Stimulated activated CD4-positive, alpha-beta T cell treated with anti-CD3 and anti-CD28 coated beads, Interleukin-2, amount 100 ng/mL, for 48 hours (primary cell): ENCODE measurements at places on chromosomes 7 and 10.

DNA sequence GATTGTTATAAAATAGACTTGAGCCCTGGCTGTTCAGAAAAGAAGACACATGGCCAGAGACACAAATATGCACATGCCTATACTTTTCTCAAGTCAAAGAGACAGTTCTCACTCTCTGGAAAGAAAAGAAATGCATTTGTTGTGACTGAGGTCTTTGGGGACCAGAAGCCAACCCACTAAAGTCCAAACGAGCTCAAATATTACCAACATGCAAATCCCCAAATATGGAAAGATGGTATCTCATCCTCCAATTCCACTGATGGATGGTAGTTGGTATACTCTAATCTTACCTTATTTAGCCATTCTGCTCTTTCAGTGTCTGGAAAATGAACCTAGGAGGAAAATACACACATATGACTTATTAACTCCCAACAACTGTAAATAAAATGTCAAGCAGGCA is 30.6 kb downstream of the ESYT2 start:
- DNase-seq: no peak

GRCh38 chr7:34728156-34728555 is 70.1 kb downstream of the NPSR1 start:
- no peak for DNase-seq

GRCh38 chr7:46854958-46855473 is 726.9 kb downstream of the TNS3 start:
- no peak for DNase-seq

DNA sequence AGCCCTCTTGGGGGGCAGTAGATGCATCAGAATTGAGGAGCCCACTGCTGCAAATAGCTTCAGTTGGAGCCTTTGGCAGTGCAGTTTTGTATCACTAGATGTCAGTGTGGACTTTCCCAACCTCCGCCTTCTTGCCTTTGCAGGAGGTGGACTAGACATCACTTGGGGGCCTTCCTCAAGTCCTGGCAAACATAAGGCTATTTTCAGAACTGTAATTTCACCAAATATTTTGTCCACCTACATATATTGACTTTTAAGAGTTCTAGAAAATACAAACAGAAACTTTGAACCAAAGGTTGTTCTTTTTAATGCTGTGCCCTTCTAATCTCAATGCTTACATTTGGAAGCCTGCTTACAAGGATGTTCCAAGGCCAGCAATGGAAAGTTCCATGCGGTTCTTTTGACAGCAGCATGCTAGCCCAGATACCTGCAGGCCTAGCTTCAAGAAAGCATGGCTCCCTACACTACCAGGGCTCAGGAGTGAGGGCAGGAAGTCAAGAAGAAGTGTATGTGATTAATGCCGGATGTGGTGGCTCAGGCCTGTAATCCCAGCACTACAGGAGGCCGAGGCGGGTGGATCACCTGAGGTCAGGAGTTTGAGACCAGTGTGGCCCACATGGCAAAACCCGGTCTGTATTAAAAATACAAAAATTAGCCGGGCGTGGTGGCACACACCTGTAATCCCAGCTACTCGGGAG is 8.0 kb upstream of the ZNRF2 start:
- DNase-seq: peak; percentile 36

GRCh38 chr10:33897291-33897752 is 562.9 kb upstream of the NRP1 start:
- DNase-seq: no peak

DNA sequence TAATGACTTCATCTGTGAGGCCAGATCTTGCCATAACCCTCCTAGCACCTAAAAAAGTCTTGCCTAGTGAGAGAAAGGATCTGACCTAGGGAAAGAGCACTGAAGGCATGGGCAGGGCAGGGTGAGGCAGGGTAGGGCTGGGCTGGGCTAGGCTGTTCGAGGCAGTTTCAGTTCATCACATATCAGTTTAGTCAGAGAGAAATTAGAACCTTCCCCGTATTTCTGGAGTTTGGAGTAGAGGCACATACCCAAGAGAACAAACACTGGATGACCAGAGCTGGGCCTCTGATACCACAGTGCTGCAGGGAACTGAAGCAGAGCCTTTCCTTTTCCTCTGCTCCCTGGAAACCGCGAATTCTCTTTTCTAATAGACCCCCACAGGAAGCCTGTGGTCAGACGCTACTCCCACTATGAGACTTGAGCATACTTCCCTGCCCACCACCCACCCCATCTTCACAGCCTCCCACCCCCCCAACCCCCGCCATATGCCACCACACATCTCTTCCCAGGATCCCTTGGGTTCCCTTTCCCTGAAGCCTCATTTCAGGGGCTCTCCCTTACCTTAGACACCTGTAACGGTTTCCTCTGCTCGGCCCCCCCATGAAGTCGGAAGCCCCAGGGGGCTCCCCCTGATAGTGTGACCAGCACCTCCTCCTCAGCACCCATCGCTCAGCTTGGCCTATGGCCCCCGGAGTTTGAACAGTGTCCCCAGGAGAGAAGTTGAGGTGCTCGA is 406 bp downstream of the SYNPO2L start:
- DNase-seq: no peak

GRCh38 chr7:4145576-4145975 is 536.5 kb upstream of the FOXK1 start:
- DNase-seq: no peak

- no peak for DNase-seq
Measured at GRCh38 chr7:142868986-142869415, 14.1 kb downstream of the EPHB6 start.

DNA sequence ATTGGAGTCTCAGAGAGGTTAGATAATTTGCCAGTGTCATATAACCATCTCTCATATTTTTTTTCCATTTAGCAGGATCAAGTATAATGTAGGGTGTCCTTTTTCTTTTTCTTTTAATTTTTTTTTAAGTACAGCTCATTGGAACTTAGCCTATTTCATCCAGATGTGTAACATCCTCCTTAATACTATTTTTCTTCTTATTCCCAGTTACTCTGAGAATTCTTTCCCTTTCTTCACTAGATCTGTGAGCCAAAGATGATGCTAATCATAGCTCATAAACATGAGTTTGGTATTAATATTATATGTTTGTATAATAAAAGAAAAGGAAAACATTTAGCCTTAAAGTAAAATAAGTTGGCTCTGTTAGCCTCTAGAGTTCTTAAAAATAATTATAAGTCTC is 32.8 kb downstream of the PPP1R9A start:
- no peak for DNase-seq

DNA sequence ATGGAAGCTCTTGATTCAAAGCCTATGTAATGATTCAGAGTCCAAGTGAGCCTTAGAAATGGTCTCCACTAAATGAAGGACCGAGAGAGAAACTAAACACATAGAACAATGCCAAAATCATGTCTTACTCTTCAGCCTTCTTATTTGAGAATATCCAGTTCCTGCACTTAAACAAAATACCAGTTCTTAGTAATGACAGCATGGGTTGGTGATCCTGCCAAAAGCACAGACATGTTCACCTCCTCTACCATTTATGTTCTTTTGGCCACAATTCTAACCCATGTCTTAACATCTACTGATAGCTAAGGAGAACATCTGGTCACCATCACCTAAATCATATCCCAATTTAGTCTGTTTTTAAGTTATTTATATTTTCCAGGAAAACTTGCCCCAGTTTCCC is 239.6 kb upstream of the PTN start:
- DNase-seq: no peak

DNA sequence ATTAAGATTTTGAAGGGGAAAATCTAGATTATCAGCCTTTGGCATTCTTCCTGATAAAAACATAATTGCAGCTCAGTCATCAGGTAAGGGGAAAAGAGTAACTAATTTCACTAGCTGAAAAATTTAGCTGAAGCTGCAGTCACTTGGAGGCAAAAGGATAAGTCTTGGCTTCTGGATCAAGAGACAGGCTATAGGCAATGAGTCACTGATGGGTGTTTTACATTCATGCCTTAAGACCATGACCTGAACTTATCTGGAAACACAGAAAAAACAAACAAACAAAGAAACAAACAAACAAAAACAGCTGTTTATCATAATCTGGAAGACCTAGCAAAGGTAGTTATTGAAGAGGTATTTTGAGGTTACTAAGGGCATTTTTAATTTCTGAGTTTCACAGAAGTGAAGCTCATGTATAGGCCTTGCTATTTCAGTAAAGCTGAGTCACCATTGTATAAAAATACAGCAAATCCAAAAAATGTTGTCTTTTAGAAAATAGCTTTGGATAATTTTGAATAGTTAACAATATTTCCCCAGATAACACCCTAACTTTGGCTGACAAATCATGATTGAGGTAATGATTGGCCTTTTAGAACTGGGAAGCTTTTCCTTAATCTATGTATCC is 40.3 kb downstream of the ZNF22 start:
- no peak for DNase-seq

GRCh38 chr7:1080252-1080920 is 7.5 kb upstream of the GPER1 start:
- DNase-seq: no peak

DNA sequence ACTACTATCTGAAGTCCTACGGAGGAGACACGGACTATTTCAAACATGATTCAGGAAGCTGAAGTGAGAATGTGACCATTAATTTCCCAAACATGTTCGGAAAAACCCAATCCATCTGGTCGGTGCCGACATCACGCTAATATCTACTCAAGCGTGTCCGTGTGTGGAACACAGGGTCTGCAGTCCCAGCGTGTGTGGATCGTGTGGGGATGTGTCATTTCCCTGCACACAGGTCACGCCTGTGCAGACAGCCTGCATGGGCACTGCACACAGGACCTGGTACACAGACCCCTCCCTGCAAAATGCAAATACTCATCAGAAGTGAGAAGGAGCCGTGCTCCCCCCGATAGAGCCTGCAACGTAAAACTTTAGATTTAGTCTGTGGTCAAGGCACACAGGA is 57.8 kb downstream of the CARD11 start:
- no peak for DNase-seq

- DNase-seq: no peak
Measured at GRCh38 chr7:76252021-76252420, 50.3 kb downstream of the SRRM3 start.

GRCh38 chr10:64535131-64535867 is 1014.1 kb downstream of the REEP3 start:
- no peak for DNase-seq

DNA sequence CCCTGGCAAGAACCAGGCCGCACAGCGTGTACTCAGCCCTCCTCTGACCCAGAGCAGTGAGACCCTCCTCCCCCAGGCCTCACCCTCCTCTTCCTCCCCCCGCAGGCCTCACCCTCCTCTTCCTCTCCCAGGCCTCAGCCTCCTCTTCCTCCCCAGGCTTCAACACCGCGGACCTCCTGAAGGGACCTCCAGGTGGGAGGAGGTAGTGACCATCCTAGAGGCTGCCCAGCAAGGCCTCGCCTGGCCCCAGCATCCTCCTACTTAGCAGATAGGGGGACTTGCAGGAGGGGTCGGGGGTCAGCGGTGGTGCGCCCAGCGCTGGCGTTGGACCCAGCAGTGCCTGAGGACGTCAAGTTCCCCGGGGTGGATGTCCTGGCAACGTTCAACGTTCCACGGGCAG is 270.8 kb downstream of the ELFN1 start:
- DNase-seq: no peak

- no peak for DNase-seq
Measured at GRCh38 chr7:21367537-21367936, 60.3 kb upstream of the SP4 start.

- no peak for DNase-seq
Measured at GRCh38 chr7:137454246-137454724, 110.8 kb upstream of the PTN start.

- DNase-seq: no peak
Measured at GRCh38 chr10:123939591-123939990, 48.0 kb upstream of the CPXM2 start.

GRCh38 chr7:124208173-124208572 is 175.3 kb upstream of the TMEM229A start:
- no peak for DNase-seq

GRCh38 chr10:102101152-102101551 is 19.0 kb downstream of the LDB1 start:
- no peak for DNase-seq

- no peak for DNase-seq
Measured at GRCh38 chr10:55058800-55059199, 257.8 kb upstream of the PCDH15 start.

- no peak for DNase-seq
Measured at GRCh38 chr10:89384474-89385340, 6.9 kb downstream of the IFIT1B start.

DNA sequence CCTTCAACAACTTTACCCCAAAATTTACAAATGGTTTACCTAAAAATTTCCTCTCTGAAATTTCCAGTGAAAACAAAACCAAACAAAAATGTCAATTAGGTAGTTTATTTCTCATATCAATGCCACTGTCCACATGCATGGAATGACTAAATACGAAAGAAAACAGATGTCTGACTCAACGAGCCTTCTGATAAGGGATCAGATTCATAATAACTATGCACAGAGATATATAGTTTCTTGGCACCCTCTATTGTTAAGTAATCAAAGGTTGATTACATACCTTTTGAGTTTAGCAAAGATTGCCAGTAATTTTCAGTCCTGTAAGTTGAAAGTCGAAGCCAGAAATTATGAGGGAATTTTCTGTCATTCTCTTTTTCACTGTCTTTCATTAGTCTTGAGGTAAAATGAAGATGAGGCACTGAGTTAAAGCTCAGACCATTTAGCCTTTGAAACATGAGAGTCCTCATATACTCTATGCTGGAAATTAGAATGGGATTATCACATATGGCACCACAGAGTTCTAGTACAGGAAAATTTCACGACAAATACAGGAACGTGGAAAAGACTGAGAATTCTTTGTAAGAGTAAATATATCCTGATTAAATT is 519.1 kb upstream of the ANKRD30A start:
- DNase-seq: no peak

- no peak for DNase-seq
Measured at GRCh38 chr10:128981881-128982615, 485.0 kb upstream of the MGMT start.

DNA sequence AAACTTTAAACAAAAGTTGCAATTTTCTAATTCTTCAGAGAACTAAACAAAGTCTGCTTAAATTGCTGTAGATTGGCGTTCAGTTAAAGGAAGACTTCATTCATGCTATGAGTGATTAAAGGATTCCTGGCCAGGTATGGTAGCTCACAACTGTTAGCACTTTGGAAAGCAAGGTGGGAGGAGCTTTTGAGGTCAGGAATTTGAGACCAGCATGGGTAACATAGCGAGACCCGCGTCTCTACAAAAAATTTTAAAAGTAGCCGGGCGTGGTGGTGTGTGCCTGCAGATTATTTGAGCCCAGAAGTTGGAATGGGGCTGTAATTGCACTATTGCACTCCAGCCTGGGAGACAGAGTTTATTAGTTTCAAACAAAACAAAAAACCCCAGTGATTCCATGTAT is 13.5 kb upstream of the SCRN1 start:
- no peak for DNase-seq

DNA sequence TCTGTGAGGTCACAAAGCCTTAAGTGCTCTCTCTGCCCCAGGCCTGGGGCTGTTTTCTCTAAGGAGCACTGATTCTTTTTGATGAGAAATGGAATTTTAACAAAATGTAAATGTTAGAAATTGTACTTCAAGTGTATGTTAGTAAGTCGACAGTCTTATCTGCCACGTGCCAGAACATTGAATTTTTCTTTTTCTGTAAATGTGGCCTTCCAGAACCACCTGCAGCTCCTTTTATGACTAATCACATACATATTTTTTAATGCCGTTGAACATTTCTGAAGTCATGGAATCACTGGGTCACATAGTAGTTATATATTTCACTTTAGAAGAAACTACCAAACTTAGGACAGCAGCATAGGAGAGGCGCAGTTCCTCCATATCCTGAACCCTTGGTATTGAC is 38.0 kb downstream of the UBE3C start:
- DNase-seq: no peak

- DNase-seq: no peak
Measured at GRCh38 chr7:26648554-26648953, 215.8 kb downstream of the SKAP2 start.
